ENCODE measurements at places on chromosomes 13 and 19.

DNA sequence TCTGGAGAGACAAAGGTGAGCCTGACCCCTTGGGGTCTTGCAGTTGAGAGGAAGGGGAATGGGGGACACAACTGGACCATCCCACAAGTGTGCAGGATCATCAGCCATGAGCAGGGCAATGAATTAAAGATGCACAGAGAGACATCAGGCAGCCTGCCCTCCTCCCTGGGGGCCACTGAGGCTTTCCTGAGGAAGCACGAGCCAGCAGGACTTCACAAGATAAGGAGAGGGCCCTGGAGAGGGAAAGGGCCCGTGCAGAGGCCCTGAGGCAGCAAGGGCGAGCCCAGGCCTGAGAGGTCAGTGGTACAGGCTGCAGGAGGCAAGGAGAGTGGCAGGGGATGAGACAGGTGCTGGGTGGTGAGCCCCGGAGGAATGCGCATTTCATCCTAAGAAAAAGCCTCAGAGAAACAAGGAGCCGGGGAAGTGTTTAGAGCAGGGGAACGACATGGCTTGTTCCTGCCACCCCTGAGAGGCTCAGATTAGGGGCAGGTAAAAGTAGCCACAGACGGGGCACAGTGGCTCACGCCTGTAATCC is 9.0 kb upstream of the PRKD2 start:
- no peak for DNase-seq

DNA sequence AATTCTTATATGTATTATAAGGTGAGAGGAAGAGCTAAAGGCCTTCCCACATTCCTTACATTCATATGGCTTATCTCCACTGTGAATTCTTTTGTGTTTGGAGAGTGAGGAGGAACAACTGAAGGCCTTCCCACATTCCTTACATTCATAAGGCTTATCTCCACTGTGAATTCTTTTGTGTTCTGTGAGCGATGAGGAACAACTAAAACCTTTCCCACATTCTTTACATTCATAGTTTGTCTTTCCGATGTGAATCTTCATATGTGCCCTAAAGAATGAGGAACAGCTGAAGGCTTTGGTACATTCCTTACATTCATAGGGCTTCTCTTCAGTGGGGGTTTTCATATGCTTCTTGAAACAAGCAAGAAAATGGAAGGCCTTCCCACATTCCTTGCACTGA is 13.3 kb downstream of the ZNF699 start:
- no peak for DNase-seq

- DNase-seq = no peak
These were observed 103.9 kb downstream of the WDFY2 start for GRCh38 chr13:51687947-51688714.

GRCh38 chr19:15287496-15287895 is 44.8 kb downstream of the BRD4 start:
- no peak for DNase-seq

DNA sequence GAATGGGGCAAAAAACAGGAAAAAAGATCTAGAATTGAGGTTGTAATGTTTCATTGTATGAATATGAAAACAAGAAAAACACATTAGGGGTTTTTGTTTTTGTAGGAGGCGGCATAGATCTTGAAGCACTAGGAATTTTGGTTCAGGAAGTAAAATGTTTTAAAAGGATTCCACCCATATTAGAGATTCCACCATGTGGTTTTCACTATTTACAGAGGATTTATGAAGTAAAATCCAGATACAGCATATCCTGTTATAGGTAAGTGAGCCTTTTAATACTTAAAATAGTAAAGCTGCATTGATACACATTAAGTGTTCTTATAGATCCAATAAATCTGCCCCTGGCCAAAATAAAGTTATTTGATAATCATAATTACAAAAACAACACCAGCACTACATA is 61.4 kb downstream of the MICU2 start:
- DNase-seq = no peak

- peak; percentile 54 for DNase-seq
These were observed 4.8 kb downstream of the PPP6R1 start for GRCh38 chr19:55253842-55254624.

DNA sequence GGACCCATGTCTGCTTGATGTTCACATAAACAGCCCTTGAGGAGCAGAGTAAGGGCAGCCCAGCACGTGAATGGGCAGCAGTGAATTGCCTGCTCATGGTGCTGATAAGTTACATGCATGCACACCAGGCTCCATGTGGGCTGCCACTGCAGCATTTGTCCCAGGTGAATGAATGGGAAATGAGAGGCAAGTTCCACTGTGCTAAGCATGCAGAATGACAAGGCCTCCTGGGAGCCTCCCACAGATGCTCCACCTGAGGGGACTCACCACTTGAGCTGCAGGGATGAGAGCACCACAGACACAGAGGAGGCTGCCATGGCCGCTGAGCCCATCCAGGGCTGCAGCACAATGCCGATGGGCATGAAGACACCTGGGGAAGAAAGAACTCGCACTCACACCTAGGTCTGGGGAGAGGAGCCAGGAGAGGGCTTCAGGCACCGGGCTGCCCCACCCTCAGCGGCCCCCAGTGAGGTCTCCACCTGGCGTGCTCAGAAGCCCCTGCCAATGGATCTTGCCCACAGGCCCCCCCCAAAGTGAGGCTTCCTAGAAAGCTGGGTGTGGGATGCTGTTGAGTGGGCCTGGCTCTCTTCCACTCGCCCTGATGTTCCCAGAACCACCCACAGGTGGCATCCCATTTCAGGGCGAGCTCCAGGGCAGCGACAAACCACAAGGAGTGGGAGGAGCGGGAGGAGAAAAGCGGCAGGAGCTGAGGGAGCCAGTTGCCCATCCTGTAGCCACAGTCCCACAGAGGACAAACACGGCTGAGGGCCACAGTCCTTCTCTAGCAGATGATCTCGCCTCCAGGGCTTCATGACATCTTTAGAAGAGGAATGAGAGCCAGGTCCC is 73.8 kb downstream of the CCDC70 start:
- no peak for DNase-seq

DNA sequence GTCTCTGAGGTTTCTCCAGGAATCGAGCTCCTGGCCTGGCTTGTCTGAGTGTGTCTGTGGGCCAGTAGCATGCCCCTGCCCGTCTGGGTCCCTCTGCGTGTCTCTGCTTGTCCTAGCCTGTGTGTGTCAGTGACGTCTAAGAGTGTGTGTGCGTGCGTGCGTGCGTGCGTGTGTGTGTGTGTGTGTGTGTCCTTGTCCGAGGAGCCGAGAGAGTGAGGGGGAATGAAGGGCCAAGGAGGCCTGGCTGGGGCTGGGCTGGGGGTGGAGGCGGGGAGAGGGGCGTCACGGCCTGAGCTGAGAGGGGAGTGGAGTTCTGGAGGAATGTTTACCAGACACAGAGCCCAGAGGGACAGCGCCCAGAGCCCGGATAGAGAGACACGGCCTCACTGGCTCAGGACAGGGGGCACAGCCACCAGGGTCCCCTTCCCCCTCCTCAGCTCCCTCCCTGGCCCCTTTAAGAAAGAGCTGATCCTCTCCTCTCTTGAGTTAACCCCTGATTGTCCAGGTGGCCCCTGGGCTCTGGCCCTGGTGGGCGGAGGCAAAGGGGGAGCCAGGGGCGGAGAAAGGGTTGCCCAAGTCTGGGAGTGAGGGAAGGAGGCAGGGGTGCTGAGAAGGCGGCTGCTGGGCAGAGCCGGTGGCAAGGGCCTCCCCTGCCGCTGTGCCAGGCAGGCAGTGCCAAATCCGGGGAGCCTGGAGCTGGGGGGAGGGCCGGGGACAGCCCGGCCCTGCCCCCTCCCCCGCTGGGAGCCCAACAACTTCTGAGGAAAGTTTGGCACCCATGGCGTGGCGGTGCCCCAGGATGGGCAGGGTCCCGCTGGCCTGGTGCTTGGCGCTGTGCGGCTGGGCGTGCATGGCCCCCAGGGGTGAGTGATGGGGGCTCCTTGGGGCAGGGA is at the start of gene AXL:
AXL (plus strand) TSS at position 609 of the 893 bp plus-strand sequence; CDS start at position 779, 170 bp downstream.
- no peak for DNase-seq

GRCh38 chr19:10473192-10473591 is 30.0 kb downstream of the KEAP1 start:
- no peak for DNase-seq

DNA sequence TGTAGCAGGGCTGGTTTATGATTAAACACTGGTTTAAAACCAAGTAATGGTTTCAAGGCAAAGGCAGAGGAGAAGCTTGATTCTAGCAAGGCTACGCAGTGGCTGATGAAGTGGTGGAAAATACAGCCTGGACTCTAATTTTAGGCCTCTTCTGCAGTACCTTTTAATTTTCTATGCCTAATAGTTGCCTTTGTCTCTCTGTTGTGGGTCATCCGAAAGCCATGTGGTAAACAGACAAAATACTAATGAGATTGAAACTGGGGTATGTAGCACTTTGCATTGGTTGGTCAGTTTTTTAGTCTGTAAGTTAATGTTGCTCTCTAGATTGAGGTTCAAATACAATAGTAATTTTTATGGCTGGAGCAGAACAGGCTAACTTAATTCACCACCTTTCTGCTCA is 3.3 kb downstream of the LMO7 start:
- no peak for DNase-seq

- DNase-seq = no peak
These were observed 34.7 kb downstream of the VSTM2B start for GRCh38 chr19:29560313-29561075.

GRCh38 chr19:28949535-28949934 is 263.4 kb downstream of the UQCRFS1 start:
- DNase-seq = no peak

DNA sequence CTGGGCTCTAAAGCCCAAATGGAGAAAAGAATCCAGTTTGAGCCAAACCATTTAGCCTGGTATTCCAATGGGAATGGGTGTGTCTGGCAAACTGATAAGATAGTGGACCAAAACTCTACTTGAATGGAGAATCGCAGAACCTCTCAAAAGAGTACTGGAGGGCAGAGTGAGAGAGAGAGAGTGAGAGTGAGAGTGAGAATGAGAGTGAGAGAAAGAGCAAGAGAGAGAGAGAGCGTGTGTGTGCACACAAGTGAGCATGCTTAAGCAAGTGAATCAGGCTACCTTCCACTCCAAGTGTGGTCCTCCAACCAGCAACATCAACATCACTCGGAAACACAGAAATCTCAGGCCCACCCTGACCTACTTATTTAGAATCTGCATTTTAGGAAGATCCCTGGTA is 58.8 kb downstream of the UQCRFS1 start:
- DNase-seq = no peak

GRCh38 chr19:10817291-10818038 is 18.5 kb downstream of the TMED1 start:
- DNase-seq = no peak

- no peak for DNase-seq
These were observed 20.4 kb downstream of the MEIS3 start for GRCh38 chr19:47398707-47399597.

DNA sequence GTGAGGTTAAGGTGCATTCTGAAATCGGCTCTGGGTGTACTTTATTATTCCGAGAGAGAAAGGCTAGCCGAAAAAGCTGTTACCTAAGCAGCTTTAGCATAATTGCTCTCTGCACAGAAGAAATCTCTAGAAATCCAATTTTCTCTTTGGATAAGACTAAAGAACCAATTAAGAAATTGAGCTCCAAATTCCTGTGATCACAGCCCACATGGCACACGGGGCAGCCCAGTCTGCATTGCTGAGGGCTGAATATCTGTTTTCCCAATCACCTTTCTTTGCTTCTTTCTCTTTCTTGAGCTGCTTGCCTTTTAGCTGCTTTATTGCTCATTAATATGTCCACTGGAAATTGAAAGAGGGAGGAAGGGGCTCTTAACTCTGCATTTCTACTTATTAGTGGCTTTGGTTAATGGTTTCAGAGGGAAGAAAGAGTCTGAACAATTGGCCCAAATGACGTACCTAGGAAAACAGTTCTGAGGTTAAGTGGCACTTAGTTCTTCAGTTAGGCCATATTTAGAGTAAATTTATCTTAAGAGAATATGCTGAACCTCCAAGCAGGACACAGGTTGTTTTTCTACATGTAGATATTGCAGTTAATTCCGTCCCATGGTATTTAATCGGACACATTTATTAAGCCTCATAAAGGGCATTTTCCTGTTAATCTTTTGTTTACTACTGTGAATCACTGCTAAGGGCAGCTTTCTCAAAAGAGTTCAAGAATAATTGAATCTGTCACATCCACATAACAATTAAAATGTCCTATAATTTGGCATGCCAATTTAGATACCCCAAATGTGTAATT is 265.7 kb downstream of the ABCC4 start:
- no peak for DNase-seq

- no peak for DNase-seq
These were observed 1.0 kb downstream of the C19orf73 start for GRCh38 chr19:49117677-49118564.

DNA sequence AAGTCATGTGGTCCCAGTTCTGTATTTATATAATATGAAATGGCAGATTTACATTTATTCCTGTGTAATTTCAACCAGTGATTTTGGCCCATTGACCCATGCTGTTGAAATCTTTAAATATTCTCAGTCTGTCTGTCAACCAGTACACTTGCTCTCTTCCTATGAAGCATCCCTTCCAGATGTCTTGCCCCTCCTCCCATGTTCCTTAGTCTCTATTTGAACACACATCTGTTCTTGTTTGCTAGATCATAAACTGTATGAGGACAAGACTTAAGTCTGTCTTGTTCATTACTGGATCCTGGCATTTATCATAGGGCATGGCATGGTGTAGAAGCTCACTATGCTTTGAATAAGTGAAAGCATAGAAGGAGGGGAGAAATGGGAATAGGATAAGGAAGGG is 34.9 kb downstream of the STARD13 start:
- DNase-seq = no peak

DNA sequence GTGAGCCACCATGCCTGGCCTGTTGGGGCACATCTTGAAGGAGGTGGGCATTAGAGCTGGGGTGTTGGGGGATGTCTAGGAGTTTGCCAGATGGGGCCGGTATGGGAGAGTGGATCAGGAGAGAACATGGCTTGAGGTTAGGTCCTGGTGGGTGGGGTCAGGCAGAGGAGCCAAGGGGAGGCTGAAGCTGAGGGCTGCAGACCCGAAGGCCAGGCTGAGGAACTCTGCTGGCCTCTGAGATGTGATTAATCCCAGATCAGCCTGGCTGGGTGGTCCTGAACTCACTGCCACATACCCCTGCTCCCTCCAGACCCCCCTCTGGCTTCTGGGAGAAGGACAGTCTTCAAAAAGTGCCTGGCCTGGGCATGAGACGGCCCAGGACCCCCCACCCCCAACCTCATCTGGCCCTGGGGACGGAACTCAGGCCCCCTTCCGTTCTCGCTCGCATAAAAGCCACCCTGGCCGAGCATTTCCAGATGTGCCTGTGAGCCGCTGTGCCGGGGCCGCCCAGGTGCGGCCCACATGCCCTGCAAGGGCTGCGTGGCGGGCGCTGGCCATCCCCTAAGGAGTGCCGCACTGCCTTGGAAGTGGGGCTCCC is 2.7 kb downstream of the FSTL3 start:
- DNase-seq = no peak

DNA sequence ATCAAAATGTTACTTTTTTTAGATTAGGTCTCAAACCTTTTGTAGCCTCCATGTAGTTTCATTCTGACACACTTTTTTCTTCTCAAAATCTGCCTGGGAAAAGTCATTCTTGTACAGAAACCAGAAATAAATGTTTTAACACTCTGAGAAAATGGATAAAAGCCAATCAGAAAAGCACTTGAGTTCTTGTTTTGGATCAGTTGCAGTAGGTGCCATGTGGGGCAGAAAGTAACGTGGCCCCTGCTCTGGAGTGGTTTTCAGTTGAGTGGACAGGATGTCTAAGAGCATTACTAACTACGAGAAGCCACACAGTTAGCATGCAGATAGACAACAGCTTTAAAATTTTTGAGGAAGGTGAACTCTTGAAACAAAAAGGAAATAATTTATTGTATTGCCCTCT is 19.1 kb downstream of the GPR183 start:
- peak; percentile 38 for DNase-seq

Data from activated T-helper 2 cell treated with anti-CD3 and anti-CD28 coated beads, Interferon-gamma antibody, Interleukin-2, Interleukin-4, amounts not matched to agents 10 μg/mL and 5 μg/mL and 100 μg/mL, durations not matched to agents 14 hours and 24 hours and 36 hours (primary cell).